ENCODE measurements at places on chromosomes 6 and 20.

DNA sequence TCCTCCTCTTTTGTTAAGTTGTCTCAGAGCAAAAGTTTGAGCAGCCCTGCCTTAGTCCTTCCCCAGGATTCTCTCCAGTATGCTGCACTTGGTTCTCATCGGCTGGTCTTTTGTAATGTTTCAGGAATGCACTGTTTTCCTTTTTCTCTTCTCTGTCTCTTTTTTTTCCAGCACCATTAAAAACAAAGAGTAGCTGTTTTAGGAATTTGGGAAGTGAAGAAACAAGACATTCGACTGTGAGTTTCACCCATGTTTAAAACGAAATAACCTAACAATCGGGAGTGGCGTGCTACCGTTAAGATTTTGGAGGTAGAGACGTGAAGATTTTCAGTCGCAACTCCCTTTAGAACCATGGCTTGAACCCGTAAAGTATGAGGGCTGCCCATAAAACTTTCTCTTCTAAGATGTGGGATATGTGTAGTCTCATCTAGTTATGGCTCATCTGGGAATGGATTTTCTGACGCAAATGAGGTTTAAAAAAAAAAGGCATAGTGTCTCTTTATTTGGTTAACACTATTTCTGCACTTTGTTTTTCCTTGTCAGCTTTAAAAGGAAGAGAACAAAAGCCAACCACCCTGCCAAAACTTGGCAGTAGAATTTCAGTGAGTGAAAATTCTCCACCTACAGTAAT is 35.9 kb upstream of the RAB23 start:
- no peak for DNase-seq

DNA sequence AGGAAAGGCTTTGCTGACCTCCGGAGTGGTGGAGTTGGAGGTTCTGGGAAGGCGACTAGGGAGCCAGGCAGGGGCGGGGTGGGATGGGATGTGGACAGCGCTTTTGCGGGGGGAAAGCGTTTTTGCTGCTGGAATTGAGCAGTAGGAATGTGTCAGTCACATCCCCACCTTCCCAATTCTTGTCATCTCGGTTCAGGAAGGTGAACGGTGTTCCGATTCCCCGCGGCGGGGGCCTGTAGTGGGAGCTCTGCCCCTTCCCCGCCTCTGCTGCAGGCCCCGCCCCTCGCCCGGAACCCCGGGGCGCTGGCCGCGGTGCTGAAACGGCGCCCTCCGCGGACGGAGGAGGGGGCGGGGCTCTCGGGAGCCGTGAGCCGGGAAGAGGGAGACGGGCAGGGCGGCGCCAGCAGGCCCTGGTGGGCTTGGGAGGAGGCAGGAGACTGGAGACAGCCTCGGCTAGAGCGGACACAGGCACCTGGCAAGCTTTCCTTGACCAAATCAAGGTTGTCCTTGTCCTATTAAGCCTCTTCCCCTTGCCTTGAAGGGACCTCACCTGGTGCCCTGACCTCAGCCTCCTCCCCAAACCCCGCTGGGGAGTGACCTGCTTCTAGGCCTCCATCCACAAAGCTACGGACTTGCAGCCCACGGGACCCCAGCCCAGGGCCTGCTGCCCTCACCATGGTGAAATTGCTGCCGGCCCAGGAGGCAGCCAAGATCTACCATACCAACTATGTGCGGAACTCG is at the start of gene LHFPL5:
Gene LHFPL5, plus strand, starts transcription at position 357 of the 741 bp plus-strand sequence. Its CDS starts 319 bp downstream, at position 676.
- DNase-seq: peak; percentile 59

- DNase-seq: no peak
Measured at GRCh38 chr6:15608396-15608795, 54.4 kb downstream of the DTNBP1 start.

GRCh38 chr6:21213492-21213891 is 380.1 kb upstream of the SOX4 start:
- DNase-seq: no peak

DNA sequence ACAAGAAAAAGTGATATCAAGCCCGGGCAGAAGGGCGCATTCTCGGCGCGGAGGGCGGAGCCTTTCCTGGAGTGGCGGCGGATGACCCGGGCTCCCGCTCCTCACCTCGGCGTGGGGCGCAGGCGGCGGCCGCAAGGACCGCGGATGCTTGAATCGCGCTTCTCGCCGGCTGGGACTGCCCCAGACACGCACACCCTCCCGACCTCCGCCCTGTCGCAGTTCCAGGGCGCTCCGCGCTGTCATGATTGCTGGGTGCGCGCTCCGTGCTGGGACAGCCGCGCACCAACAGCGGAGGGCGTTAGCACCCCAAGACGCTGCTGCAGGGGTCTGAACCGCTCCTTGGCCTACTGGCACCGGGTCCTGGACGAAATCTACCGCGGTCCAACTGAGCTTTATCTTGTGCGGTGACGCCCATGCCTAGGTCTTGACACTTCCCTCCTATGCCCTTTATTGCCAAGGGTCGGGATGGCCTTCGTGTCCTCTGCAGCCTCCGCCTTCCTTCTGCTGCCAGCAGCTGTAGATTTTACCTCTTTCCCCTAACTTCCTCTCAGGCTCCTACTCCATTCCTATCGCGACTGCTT is 43.3 kb downstream of the IRAK1BP1 start:
- DNase-seq: no peak

GRCh38 chr20:57893366-57893999 is 183.7 kb upstream of the PMEPA1 start:
- no peak for DNase-seq
